NCI-H1105 (cell line): ENCODE measurements at places on chromosomes 4 and X.

DNA sequence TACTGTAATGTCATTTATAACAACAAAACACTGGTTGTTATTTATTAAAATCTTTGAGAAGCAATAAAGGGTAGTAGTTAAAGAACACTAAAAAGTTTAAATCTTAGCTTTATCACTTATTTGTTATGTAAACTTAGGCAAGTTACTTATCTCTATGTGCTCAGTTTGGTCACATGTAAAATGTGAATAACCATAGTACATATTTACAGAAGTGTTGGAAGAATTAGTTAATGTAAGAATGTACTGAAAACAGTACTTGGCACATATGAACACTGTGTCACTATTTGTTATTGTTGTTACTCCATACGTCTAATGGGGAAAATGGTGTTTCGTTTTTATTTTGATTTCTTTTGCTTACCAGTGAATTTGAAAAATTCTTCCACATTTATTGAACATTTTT, 9.1 kb downstream of the NEK1 start:
- DNase-seq = no peak

- DNase-seq = no peak
Measured at GRCh38 chr4:184420881-184421416, 53.4 kb downstream of the IRF2 start.

DNA sequence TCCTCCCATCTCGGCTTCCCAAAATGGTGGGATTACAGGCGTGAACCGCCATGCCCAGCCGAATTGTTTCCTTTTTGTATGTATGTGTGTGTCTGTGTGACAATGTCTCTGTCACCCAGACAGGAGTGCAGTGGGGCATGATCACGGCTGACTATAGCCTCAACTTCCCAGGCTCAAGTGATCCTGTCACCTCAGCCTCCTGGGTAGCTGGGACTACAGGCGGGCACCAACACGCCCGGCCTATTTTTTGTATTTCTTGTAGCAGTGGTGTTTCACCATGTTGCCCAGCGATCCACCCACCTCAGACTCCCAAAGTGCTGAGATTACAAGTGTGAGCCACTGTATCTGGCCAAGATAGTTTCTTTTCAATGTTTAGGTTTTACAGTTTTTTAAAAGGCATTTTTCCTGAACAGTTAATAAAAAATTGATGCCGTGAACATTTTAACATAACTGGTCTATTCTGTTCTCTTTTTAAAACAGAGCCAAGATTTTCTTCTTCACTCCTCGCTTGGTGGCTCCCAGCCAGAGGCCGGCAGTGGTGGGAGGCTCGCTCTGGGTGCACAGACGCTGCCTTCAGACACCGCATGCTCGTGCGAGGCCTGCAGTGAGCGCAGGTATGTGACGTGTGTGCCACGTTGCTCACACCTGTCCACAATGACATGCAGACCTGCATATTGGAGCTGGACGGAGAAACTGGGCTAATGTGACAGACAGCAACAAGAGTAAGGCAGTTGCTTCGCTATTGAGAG, 88.5 kb downstream of the FAM193A start:
- DNase-seq = no peak

DNA sequence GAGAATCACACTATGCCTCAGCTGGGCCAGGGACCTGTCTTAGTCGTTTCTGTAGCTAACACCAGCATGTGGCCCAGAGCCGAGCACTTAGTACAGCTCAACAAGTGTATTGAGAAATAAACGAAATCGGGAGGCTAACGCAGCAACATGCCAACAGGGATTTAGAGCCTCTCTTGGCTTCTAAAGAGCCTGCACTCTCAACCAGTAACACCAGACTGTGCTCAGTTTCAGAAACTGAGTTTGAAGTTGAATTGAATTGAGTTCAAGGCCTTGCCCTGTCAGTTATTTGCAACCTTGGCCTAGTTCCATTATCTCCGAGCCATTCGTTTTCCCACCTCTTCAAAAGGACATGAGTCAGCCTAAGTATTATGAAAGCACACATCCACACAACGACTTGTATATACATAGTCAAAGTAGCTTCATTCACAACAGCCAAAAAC, 71.3 kb upstream of the LDB2 start:
- no peak for DNase-seq

DNA sequence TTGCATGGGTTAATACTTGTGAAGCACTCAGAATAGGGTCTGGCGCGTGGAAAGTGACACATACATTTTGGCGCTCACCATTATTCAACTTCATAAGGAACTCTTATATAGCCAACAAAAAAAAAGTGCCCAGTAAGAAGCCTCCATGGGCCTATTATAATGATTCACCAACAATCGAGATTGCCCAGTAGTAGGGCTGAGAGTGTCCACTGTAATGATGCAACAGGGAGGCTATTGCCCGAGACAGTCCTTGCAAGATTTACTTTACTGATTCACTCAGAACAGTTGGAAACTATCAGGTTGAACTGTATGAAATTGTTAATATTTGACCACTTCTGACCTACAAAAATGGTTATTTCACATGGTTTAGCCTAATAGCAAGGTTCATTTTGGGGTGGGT, 86.0 kb downstream of the PJA1 start:
- DNase-seq = no peak

GRCh38 chr4:141216002-141216761, 4.5 kb upstream of the ZNF330 start:
- no peak for DNase-seq

DNA sequence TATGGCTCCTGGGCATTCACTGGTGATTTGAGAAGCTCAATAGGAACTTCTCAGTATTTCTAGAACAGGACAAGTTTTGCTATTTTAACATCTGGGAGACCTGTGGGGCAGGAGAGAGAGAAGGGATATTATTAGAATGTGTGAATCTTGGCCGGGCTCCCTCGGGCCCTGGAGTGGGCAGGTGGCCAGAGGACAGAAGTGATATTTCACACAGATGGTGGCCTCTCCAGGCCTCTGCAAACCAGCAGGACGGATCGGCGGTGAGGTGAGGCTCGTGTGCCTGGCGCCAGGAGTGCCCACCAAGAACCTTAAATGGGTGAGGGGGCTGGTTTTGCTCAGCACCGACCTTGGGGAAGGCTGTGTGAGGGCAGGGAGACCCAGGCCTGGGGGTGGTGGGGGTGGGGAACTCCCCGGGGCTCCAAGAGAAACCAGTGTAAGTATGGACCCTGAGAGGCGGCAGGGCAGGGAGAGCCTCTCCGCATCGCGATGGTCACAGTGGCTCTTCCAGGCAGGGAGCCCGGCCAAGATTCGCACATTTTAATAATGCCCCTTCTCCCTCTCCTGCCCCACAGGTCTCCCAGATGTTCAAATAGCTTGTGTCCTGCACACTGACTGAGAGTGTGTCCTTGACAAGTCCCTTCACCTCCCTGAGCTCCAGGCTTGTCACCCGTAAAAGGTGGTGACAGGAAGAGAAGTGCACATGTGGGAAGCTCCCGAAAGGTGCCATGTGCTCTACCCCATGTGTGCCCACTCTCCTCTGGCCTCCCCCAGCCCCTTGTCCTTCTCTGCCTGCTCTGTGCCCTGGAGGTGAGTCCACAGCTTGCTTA, 64.9 kb downstream of the SORCS2 start:
- DNase-seq = no peak

GRCh38 chr4:98546910-98547594, 111.4 kb downstream of the TSPAN5 start:
- DNase-seq = no peak

DNA sequence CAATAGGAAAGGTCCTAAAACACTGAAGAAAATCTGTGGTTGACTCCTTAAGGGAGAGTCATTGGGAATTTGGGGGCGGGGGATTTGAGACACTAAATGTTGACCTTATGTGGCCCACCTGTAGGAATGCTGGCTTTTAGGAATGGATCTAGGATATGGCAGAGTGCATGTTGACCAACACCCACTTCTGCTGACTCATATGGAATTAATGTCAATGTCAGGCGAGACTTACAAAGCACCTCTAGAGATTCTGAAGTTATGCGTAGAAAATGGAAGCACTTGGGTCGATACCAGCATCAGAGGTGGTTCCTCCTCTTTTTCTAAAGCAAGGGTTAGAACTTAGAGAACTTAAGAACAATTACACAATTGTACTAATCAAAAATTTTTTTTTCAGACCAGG, 100.6 kb upstream of the CBR4 start:
- no peak for DNase-seq

DNA sequence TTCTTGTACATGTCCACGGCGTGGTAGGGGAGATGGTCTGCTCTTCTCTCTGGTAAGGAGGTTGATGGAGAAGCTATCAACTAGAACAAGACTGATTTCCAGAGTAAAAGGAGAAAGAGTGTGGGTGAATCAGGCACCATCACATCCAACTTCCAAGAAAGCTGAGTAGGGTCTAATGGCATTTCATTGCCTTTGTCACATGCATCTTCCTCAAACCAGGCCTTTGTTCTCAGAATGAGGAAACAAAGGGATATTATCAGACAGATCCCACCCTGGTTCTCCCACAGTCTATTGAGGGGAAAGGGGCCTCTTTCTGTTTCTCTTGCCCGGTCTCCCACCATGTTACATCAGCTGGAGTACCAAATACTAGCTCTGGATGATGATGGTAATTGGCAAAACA, 160.2 kb upstream of the RBPJ start:
- DNase-seq = no peak

DNA sequence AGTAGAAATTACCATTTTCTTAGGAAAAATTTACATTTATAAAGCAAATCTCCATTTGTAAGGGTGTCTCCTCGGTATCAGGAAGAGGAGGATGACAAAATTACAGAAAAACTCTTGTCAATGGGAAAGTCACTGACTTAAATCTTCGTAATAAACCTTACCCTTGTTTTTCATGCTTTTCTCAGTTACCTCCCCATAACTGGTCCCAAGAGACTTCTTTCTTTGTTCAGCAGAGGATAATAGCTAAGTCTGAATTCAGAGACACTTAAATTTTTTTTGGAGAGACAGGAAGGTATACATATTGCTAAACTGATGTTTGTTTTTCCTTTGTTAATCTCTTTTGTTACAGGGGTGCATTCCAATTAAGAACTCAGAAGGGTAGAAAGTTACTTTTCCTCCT, 125.5 kb upstream of the JADE1 start:
- DNase-seq = no peak

- DNase-seq = no peak
Measured at GRCh38 chr4:41645728-41646390, 102.7 kb downstream of the PHOX2B start.

DNA sequence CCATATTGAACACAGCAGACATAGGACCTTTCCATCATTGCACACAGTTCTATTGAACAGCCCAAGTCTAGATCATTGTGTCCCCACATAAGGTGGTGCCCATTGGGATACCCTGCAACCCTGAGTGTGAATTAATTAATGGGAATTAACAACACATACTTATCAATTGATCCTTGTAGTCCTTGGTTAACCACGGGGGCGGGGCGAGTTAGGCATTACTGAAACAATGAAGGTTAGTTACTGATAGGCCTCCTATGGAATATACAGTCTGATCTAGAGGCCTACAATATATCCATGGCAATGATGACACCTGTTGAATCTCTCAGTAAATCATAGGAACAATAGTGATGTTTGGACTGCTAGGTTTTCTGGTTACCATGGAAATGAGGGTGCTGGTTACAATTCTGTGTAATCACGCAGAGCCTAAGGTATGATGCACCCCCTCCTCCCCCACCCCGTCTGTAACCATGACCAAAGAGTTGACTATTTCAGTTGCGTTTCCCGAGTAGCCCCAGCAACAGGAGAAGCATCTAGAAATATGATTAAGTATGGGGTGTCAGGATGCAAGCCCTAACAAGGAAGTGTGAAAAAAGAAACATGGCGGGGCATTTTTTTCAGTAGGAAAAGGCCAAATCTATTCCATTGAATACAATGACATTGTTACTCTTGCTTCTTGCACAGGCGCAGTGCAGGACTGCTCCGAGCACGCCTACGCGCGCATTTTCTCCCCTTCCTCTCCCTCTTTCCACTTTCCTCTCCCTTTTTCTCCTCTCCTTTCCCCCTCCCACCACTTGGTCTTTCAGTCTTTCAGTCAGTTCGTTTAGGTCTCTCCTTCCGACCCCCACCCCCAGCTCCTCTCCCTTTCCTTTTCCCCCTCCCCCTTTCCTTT, 677 bp upstream of the NONO start:
- no peak for DNase-seq

DNA sequence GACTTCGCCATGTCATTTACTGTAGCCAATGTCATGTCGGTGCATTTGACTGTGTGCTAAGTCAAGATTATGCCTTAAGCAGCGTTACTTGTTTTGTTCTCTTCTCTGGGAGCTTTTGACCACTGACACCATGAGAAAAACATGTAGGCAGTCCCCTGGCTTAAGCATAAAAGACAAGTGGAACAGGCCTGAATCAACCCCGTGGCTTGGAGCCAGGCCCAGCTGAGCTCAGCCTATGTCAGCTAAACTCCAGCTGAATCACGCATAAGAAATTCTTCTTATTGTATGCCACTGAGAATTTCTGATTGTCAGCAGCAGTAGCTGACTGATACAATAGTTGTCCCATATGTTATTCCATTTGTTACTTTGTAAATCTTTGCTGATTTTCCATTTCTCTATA, 261.9 kb downstream of the CBLL2 start:
- DNase-seq = no peak

DNA sequence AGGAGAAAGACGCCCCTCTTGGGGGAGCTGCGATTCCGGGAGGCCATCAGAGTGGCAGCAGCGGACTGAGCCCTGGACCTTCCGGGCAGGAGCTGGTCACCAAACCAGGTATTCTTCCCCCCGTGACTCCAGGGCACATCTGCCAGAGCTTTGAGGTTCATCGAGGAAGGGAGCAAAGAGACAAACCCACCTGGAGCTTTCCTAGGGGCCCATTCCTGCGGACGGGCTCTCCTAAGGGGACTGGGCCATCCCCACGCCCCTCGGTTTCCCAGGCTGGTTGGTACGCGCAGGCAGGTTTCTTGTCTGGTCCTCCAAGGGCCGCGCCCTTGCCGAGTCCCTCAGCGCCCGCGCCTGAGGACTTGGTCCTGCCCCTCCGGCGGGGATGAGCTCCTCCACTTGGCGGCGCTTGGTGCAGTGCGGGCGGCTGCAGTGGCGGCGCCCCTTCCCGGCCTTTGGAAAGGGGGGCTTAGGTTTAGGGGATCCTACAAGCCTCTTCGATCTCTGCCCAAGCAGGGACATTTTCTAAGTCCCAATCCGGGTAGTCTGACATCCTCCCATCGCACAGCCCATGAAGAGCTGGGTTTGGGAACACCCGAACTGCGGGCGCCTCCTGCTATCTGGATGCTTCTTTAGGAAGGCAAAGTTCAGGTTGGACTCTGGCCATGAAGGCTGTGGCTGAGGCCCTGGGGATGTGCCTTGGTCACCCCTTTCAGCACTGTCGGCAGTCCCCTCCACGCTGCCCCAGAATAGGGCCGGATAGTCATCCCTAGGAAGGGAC, 538 bp downstream of the STBD1 start:
- DNase-seq = peak; percentile 5

DNA sequence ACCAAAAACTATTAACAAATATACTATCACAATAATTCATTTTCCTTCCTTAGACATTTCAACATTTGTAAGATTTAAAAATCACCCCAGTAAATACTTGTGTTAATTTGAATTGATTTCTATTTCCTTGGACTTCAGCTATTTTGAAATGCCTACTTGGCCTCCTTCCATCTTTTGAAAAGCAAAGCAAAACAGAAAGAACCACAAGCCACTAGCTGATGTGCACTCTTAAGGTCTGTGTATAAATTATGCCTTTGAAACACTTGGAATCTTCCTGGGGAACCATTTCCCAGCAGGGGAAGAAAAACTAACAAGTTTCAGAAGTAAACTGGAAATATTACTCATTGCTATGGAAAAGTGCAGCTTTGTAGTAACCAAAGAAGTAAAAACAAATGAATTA, 139.8 kb downstream of the CLCN4 start:
- no peak for DNase-seq

- DNase-seq = no peak
Measured at GRCh38 chrX:10397349-10397748, 223.0 kb downstream of the MID1 start.
